ENCODE measurements at places on chromosomes 2 and 18.

DNA sequence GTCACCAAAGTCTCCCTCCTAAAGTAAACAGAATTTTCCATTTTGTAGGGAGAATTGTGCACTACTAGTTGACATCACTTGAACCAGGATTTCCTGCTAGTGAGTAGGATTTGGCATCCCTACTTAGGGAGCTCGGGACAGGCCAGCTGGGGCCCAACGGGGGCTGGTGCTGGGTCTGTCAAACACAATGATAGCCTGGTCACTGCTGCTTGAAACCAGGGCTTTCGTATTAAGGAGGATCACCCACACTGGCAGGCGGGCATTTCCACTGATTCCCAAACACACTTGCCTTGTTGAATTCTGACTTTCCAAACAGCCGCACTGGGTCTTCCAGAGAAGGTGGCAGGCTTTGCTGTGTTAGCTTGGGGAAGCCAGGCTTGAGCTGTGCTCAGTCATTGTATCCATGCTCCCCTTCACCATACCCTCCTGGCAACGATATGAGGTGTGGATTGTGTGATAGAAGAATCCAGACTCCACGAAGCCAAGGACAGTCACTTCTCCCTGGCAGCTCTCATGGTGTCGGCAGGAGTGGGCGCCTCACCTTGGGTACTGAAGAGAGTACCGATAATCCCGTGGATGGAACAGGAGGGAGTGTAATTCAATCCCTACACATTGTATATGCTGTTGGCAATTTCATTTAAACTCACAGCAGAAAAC is 7.5 kb downstream of the GDF7 start:
- no peak for DNase-seq

DNA sequence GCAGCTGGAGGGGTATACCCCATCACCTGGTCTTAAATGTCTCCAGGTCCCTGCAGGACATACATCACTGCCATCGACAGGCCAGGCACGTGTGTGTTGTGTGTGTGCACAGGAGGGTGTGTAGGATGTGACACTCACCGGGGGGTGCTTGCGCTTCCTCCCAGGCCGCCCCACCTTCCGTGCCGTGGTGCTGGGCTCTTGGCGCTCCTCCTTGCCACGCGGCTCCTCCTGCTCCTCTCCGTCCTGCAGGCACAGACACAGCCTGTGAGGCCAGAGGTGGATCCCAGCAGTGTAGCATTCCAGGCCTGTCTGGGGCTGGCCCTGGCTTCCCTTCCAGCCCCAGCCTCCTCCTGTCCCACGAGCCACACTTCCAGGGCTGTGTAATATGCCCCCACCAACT is 41.7 kb downstream of the DNMT3A start:
- DNase-seq: no peak

DNA sequence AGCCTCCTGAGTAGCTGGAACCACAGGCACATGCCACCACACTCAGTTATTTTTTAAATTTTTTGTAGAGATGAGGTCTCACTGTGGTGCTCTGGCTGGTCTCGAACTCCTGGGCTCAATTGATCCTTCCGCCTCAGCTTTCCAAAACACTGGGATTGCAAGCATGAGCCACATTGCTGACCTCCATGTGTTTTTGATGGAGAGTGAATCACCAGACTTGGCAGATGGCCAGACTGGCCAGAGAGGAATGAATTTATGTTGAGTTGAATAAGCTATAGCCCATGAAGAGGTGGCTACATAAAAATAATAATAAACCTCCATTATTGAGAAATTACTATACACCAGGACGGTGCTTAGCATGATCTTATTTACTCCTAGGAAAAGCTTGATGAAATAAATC is 91.5 kb downstream of the MREG start:
- DNase-seq: no peak

- DNase-seq: no peak
These were observed 12.3 kb upstream of the TFCP2L1 start for GRCh38 chr2:121297217-121297830.

GRCh38 chr2:2896643-2897042 is 481.0 kb downstream of the EIPR1 start:
- DNase-seq: no peak

- no peak for DNase-seq
These were observed 36.1 kb upstream of the TWIST2 start for GRCh38 chr2:238811759-238812158.

- no peak for DNase-seq
These were observed 155.4 kb downstream of the ARL4C start for GRCh38 chr2:234341306-234341985.
